Cortex of kidney (tissue), 1 donor: ENCODE measurements at places on chromosomes 1 and 21.

GRCh38 chr21:17613242-17613676 lies 558 bp upstream of the BTG3 start:
- DNase-seq, result no peak

- DNase-seq, result no peak
These were observed 26.4 kb upstream of the ROR1 start for GRCh38 chr1:63747445-63747844.

- no peak for DNase-seq
These were observed 54.5 kb upstream of the RAP1A start for GRCh38 chr1:111565079-111565478.

GRCh38 chr1:234620272-234621126 lies 10.5 kb upstream of the IRF2BP2 start:
- no peak for DNase-seq

- no peak for DNase-seq
These were observed 110.9 kb downstream of the TOMM20 start for GRCh38 chr1:235017719-235018118.

DNA sequence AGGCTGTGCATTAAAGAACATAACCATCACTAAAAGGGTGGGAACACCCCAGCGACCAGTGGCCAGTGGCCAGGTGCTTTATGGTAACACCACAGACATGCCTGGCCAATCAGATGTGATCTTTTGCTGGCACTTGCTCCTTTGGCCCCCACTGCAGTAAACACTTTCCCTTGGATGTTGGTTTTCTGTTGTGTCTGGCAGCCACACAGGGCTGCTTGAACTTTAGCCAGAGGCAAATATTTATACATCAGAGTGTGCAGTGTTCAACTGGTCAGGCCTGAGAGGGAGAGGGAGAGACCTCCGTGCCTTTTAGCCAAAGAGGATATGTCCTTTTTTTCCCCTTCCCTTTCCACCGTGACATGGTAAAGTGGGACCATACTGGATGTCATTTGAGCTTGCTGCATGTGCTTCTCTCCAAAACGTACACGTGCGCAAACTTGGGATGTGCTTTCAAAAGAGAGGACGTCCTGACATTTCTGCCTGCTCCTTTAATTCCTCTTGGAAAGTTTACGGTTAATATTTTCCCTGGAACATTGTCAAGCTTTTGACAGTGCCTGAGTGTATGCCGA lies 101.2 kb downstream of the NFIA start:
- DNase-seq, result no peak

GRCh38 chr1:55138823-55139222 lies 76.3 kb downstream of the USP24 start:
- DNase-seq, result no peak

- no peak for DNase-seq
These were observed 3.5 kb upstream of the SLC44A5 start for GRCh38 chr1:75614399-75614756.

DNA sequence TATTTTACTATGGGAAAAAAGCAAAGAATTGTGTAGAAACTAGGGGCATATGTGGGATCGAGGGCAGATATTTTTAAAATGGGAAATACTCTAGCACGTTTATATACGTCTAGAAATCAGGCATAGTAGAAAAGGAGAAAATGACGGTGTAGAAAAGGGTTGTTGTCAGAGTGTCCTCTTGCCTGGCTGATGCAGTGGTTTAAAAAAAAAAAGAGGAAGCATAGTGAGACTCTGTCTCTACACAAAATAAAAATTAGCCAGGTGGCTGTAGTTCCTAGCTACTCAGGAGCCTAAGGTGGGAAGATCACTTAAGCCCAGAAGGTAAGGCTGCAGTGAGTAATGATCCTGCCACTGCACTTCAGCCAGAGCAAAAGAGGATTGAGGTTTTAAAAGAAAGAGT lies 64.7 kb upstream of the LRRC7 start:
- no peak for DNase-seq

DNA sequence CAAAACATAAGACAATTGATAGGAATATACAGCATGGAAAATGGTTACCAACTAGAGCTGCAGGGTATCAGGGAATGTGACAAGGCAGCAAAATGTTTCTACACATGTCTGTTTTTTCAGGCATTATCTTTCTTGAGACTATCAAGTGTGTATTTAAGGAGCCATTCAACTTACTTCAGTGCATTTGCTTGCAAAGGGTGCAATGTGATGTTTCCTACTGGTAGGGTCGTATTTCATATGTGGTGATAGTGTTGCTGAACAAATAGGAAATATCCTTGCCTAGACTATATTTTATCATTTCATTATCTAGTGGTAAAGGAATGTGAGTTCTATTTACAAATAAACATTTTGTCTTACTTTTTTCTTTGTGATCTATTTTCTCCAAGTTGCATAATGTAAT lies 42.4 kb downstream of the PTPRC start:
- DNase-seq, result no peak

- DNase-seq, result no peak
These were observed 36.2 kb upstream of the LYST start for GRCh38 chr1:235902677-235903542.
